Esophagus squamous epithelium (tissue), 5 donors: ENCODE measurements at places on chromosomes 16 and 17. TPM values are rescaled to one million over a fixed set of nuclear protein-coding genes. Genes with fewer than 3 reads are reported as not detected.

GRCh38 chr17:44745301-44745700, 13.5 kb upstream of the ADAM11 start:
- H3K27ac ChIP-seq = no peak overlapping the region
- H3K36me3 ChIP-seq = no peaks in the 10 kb centered on the region
- no peak overlapping the region for H3K4me3 ChIP-seq
- H3K4me1 ChIP-seq = no peaks in the 10 kb centered on the region

GRCh38 chr16:24858219-24859041, 12.7 kb downstream of the SLC5A11 start:
- peaks cover 3% of the 10 kb centered on the region for H3K27me3 ChIP-seq
- peaks cover 12% of the 10 kb centered on the region for H3K4me1 ChIP-seq
- H3K27ac ChIP-seq = no peak overlapping the region
- no peak overlapping the region for H3K4me3 ChIP-seq
- no peak for DNase-seq

- peak overlapping the region; percentile 15 for H3K27ac ChIP-seq
- peak overlapping the region; percentile 2 for H3K4me3 ChIP-seq
These were observed 26.8 kb downstream of the METTL16 start for GRCh38 chr17:2484876-2485275.

DNA sequence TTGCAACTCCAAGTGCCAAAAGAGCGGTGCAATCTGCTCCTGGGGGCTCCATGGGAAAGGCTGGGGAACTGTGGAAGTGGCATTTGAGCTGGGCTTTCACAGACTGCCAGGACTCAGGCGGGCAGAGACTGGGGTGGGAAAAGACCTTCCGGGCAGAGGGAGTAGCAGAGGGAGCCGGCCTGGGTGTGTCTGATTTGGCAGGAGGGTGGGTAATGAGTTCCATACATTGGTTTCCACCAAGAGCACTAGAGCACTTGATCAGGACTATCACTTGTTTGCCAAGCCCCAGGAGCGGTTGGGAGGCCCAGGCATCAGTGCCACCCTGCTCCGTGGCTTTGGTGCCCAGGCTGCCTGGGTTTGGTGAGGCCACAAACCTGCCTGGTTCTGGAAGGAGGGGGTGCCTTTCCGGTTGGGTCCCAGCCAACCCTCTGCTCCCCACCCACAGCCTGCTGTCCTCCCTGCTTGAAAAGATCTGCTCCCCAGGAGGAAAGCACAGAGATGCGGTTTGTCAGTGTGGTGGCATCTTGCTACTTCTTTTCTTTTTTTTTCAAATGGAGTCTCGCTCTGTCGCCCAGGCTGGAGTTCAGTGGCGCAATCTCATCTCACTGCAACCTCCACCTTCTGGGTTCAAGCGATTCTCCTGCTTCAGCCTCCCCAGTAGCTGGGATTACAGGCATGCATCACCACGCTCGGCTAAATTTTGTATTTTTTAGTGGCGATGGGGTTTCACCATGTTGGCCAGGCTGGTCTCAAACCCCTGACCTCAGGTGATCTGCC, 3.5 kb upstream of the TRIM47 start:
- no peaks in the 10 kb centered on the region for H3K36me3 ChIP-seq
- H3K4me1 ChIP-seq = peaks cover 58% of the 10 kb centered on the region
- no peak for DNase-seq
- no peaks in the 10 kb centered on the region for H3K27me3 ChIP-seq

- H3K4me1 ChIP-seq = peaks cover 2% of the 10 kb centered on the region
- DNase-seq = no peak
- H3K4me3 ChIP-seq = no peak overlapping the region
- peaks cover 30% of the 10 kb centered on the region for H3K36me3 ChIP-seq
- no peaks in the 10 kb centered on the region for H3K27me3 ChIP-seq
These were observed 2.7 kb upstream of the AMFR start for GRCh38 chr16:56428091-56428490.

DNA sequence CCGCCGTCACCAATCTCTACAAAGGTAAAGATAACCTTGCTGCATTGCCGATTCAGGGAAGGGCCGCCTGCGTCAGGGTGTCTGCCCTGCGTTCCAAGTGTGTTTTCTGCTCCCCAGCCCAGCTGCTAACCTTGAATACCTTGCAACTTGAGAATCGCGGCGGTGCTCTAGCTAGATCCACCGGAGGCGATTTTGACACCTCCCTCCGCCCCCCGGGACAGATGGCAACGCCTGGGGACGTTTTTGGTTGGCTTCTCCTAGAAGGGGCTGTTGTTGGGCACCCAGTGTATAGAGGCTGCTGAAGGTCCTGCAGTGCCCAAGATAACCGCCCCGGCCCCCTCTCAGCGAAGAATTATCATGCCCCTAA, 1.5 kb downstream of the HAPSTR1 start:
- H3K4me1 ChIP-seq = peaks cover 28% of the 10 kb centered on the region
- no peaks in the 10 kb centered on the region for H3K27me3 ChIP-seq
- peaks cover 3% of the 10 kb centered on the region for H3K36me3 ChIP-seq

SCNN1B gene
- total RNA-seq = 24.9 TPM

MPO gene
- not detected for total RNA-seq

ARL5C gene
- not detected for total RNA-seq
